Stimulated activated naive CD8-positive, alpha-beta T cell treated with anti-CD3 and anti-CD28 coated beads, Interleukin-15, amount 100 ng/mL, for 72 hours (primary cell): ENCODE measurements at places on chromosomes 5 and 9.

DNA sequence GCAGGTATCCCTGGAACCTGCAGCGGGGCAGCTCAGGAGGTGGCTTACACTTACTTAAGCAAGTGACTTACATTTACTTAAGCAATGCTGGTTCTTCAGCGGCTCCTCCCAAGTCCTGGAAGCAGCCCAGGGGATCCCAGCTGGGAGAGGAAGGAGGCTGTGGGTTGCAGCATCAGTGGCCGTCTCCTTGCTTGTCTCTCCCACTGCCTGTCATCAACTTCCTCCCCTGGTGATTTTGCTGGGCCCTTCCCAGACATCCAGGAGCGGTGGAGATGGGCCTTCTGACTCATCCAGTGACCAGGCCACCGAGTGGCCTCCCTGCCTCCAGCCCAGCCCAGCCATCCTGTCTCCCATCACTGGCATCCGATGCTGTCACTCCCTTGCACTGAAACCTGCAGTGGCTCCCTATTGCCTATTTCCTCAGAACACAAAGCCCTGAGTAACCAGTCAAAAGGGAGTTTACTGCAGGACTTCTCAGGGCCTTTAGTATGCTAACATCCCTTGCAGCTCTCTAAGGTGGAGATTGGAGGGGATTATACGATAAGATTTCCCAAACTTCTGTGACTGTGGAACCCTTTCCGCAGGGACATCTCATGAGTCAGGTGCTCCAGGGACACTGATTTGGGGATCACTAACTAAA is 155.9 kb upstream of the PHYKPL start:
- no peak for DNase-seq

- no peak for DNase-seq
Measured at GRCh38 chr5:1911773-1912235, 29.1 kb upstream of the IRX4 start.

- DNase-seq, result no peak
Measured at GRCh38 chr5:14077501-14077900, 65.6 kb upstream of the TRIO start.

- no peak for DNase-seq
Measured at GRCh38 chr5:172542651-172543131, 88.4 kb upstream of the SH3PXD2B start.

DNA sequence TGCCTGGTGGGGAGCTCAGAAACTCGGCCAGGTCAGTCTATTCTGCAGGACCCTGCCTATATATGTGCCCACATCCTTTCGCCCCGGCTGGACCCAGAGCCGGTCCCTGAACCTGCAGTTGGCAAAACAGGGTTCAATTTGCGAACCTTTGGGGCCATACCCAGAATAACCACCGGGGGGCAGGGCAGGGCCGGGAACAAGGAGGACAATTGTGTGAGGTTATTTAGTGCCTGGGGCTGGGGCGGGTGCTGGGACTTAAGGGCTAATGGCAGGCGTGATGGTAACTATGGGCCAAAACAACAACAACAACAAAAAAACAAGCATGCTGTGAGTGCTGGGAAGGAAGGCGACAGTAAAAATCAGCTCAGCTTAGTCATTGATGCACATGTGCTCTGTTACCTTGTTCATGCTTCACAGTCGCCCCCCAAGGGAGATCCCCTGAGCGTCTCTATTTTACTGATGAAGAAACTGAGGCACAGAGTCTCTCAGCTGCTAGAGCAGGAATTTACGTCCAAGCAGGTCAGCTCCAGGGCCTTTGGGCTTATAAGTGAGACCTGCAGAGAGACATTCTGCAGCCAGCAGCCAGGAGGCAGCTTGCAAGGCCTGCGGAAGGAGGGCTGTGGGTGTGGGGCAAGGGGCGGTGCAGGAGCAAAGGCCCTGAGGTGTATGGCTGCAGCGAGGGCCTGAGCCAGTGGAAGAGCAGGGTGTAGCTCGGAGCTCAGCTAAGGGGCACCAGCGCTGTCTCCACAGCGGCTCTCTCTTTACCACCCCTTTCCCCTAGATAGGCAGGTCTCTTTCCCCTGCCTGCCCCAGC is 106.0 kb downstream of the PHF2 start:
- peak; percentile 61 for DNase-seq

DNA sequence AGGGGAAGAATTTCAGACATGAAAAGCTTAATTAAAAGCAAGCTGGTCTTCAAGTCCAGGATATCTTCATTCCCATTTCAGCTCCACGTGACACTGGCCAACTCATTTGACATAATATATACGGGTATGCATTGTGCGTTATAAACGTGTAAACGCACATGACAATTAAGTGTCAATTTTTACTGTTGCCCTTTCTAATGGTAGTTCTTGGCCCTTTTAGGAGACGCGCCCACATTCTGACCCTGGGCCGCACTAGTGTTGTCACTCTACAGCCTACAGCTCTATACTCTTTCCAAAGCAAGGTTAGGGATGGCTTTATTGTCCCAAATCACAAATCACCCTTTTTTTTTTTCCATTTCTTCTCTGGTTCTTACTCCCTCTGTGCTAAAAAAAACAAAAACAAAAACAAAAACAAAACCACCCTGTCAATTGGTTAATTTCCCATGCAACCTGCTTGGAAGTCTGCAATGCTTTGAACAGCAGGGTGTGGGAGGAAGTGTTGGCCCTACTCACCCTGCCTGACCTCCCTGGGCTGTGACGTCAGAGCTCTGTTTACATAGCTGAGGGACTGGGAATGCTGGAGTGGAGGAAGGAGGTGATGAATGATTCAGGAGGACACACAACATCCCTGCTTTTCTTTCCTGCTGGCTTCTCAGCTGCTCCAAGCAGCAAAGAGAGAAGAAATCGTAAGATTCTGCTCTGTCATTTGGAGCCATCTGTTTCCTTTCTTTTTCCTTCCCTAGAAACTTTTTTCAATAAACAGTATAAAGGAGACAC is 19.3 kb downstream of the RFK start:
- no peak for DNase-seq
